T47D (cell line): ENCODE measurements at places on chromosomes 3 and 15.

DNA sequence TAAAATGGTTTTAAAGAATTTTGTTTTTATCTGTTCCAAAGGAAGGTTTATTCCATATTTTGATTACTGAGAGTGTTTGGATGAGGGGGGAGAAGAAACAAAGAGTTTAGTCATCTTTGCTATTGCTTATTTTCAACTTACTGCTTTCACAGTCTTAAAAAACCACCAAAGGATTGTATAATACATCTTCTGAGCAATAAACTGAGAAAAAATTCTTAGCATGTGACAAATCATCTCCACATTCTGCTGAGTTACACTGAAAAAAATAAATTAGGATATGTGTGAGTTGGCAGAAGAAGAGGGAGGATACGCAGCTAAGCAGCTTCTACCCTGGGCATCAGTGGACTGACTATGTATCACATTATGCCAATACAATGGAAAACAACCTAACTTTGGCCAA lies 23.2 kb upstream of the ACTC1 start:
- no peak for DNase-seq

DNA sequence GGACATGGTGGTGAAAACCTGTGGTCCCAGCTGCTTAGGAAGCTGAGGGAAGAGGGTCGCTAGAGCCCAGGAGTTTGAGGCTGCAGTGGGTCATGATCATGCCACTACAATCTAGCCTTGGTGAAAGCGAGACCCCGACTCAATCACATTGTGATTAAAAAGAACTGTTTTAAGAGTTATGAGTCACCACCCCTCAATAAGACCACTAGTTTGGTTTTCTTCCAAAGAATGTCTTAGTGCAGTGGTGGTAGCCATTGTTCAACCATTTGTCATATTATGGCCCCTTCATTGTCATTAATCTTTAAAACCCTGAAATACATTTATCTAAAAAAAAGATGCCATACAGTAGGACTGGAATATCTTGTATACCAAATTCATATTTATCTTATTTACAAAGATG lies 48.8 kb downstream of the BLM start:
- DNase-seq, result no peak

- DNase-seq, result no peak
These were observed 1037.0 kb upstream of the CFAP20DC start for GRCh38 chr3:60086811-60087210.

- peak; percentile 57 for DNase-seq
These were observed 37.6 kb upstream of the FBN1 start for GRCh38 chr15:48682942-48683651.

DNA sequence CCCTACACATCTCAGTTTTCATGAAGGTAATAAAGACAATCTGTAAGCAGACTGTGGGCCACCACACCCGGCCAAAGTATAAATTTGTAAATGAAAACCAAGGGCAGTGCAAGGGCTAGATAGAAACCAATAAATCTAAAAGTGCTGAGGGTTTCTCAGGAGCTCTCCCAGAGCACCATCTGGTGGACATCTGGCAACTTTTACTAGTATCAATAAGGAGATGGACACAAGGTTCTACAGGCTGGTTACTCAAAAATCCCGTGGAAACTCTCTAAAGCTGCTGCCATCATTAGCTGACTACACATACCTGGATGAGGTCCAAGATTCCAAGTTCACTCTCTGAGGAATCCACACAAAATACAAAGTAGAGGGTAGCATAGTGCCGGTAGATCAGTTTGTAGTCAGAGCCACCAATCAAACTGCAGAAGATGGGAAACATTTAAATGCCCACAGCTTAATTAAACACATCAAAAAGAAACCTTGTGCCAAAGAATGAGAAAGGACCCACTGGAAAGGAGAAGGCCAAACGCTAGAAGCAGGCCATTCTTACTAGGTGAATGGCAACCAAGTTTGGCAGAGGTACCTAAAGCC lies 5.5 kb downstream of the AP3S2 start:
- DNase-seq, result no peak

- peak; percentile 93 for DNase-seq
These were observed 400 bp downstream of the RAB43 start for GRCh38 chr3:129121016-129121791.

DNA sequence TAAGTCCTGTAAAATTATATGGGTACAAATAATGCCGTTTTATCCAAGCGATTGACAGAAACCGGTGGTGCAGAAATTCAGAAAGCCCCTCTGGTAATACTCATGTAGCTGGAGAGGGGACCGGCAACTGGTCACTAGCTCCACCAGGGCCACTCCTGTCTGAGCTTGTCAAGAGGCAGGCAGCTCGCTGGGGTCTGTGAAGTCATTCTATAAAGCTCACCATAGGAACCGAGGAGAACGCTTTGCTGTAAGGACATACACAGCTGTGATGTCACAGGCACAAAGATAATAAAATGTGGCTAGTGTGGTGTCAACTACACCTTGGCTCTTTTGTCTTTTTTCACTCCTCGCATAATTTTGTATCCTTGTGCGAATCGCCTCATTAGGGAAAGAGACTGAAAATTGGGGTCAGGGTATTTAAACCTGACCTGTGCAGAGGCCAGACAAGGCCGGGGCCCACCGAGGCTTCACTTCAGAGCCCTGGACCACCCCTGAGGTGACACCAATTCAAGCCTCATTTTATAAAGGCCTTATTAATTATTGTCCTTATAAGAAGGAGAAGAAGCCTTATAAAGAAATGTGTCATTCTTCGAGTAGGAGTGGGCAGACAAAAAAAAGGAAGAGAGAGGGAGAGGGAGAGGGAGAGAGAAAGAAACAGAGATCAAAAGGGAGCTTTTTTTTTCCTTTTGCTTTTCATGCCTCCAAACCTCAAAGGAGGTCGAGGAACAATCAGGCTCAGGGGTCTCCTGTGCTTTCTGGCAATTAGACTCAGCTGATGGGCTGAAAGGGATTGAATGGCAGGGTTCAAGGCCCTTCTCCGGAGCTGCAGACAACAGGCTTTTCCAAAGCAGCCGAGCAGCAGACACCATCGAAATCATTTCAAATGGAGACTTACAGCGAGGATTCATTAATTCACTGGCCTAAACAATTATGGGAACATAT lies 813.3 kb upstream of the ARRDC4 start:
- no peak for DNase-seq

DNA sequence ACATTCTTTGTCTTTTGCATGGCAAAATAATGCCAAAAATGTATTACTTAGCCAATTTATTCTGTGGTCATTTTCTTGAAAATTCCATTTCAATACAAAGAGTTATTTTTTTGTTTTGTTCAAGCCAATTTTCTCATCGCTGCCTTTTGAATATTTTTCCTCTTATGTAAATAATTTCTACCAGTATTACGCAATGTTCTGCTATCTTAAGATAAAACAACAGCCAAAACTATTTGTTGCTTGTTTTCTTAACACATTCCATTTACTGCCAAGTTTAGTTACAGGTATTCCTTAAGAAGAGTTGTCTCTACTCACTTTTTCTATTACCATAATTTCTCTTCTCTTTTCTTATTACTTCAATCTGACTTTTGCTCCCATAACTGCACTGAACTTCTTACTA lies 163.1 kb downstream of the ROBO1 start:
- DNase-seq, result no peak

DNA sequence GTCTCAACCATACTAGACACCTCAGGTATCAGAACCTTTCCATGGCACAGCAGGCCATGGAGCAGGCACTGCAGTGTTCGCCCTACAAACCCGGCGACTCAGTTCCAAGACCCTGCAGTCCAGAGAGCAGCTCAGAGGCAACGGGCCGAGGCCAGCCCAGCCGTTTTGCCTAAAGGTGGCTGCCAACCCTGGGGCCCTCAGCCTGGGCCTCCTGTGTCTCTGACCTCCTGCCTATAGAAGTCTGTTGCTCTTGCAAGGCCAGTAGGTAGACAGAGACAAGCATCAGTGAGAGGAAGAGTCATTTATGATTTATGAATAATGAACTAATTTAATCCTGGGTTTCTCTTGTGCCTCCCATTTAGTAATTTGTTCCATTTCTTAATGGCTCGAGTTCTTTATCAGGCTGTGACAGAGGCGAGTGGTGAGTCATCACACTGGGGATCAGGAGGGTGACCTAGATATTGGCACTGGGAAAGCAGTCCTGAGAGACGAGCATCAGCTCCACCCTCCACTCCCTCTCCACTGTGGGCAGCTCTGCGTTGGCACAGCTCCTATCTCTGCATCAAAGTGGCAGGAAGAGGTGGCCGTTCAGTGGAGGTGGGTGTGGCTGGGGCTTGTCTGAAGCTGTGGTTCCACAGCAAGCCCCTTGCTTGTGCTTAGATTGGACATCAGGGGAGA lies 79.8 kb downstream of the ABHD5 start:
- DNase-seq, result no peak

DNA sequence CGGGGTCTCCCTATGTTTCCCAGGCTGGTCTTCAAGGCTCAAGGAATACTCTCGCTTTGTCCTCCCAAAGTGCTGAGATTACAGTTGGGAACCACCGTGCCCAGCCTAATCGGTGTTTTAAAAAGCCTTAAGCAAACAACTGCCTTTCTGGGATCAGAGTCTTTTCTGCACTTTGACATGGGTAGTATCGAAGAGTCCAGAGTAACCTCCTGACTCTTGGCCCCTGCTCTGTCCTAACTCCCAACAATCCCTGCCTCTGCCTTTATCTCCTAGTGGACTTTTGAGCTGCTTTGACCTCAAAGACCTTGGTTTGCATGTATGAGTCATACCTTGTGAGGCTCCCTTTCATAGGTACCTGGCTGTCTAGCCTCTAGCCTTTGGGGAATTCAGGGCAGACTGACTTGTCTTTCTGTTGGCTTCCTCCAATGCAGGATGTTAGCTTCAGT lies 21.0 kb upstream of the HACD2 start:
- DNase-seq, result peak; percentile 60

- no peak for DNase-seq
These were observed 226.0 kb downstream of the SNRPN start for GRCh38 chr15:25180606-25181292.

- DNase-seq, result no peak
These were observed 11.5 kb upstream of the DNASE1L3 start for GRCh38 chr3:58222161-58222724.

- DNase-seq, result peak; percentile 68
These were observed 62.7 kb upstream of the OSTN start for GRCh38 chr3:191136347-191136746.

GRCh38 chr3:66443118-66443803 lies 57.6 kb downstream of the LRIG1 start:
- DNase-seq, result no peak

- no peak for DNase-seq
These were observed 301.8 kb upstream of the MCTP2 start for GRCh38 chr15:93929375-93930094.

DNA sequence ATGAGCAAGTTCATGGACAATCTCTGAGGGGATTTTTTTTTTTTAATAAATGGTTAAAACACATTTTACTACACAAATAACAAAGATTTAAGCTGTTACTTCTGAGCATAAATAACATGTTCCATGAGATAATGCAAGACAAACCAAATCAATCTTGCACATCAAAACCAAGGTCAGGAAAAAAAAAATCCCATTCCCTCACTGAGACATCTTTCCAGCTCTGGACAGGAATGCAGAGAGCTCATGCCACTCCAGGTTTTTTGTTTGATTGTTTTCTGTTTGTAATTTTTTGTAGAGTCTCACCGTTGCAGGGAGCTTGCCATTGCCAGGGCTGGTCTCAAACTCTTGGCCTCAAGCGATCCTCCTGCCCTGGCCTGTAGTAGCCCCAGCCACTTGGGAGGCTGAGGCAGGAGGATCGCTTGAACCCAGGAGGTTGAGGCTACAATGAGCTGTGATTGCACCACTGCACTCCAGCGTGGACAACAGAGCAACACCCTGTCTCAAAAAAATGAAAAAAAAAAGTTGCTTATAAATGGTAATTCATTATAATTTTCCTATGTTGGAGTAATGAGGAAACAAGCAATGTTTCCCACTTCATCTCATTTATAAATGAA lies 14.0 kb downstream of the OSBPL10 start:
- DNase-seq, result no peak

DNA sequence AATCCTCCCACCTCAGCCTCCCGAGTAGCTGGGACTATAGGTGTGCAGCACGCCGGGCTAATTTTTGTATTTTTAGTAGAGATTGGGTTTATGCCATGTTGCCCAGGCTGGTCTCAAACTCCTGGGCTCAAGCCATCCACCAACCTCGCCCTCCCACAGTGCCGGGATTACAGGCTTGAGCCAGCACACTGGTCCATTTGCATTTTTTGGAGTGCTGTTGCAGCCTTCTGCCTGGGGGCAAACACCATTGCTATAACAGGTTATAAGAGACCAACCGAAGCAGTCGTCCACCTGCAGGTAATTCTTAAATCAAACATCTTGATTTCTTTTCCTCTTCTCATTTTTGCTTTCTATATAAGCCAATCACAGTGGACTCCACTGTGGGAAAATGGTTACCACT lies 27.7 kb downstream of the ACKR4 start:
- DNase-seq, result no peak

DNA sequence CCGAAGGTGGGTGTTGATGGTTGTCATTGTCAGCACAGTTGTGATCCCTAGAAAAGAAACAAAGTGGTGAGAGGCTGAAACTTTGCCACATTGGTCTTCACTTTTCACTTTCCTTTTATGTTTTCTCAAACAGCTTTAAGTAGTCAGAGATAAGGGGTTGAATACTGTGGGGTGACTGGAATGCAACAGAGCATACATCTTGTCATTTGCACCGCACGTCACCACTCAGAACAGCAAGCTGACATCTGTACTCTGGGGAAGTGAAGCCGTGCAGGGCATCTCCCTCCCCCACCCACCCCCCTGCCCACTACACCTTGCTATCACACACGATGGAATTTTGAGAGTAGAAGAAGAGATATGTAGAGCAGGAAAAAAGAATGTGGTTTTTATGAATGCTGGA lies 211.7 kb downstream of the GABRB3 start:
- no peak for DNase-seq

- DNase-seq, result peak; percentile 16
These were observed 96.7 kb downstream of the KBTBD8 start for GRCh38 chr3:67094774-67095173.

DNA sequence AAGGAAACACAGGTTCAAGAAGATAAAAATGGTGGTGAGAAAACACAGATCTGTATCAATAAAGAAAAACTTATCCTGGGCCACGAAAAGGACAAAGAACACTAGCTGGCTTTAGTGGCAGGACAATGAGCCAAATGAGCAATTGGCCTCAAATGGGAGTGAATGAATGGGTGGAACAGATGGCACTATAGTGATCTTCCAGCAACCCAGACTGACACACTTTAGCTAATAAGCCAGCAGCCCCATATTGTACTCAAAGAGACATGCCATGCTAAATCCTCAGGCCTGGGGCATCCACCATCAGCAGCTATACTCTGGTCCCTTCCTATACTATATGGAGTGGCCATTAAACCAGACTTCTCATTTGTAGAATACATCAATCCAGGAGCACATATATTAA lies 60.0 kb upstream of the GADL1 start:
- no peak for DNase-seq

DNA sequence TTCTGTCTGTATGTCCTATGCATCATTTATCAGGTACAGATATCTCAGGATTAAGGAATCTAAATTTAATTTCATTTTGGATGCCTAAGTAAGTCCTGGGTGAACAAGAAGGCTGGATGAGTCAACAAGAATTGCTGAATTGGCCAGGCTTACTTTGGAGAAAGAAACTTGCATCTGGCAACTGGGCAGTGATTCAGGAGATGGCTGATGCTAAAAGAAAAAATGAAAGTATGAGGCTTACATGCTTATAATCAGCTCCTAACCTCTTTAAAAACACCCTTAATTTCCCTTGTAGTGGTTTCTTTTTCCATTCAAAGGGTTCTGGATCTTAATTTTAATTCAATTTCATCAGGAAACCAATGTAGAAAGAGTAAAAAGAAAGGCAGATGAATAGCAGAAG lies 228.8 kb upstream of the PEX5L start:
- DNase-seq, result no peak

- DNase-seq, result peak; percentile 69
These were observed 11.0 kb upstream of the PIK3CB start for GRCh38 chr3:138845771-138846173.
